ENCODE measurements at places on chromosomes 7 and 10.

GRCh38 chr10:59323036-59323459, 39.3 kb downstream of the FAM13C start:
- no peaks in the 10 kb centered on the region for H3K27me3 ChIP-seq
- no peaks in the 10 kb centered on the region for H3K4me1 ChIP-seq
- H3K27ac ChIP-seq, result no peak overlapping the region
- H3K36me3 ChIP-seq, result no peaks in the 10 kb centered on the region
- no peak for DNase-seq

GRCh38 chr7:28041508-28042314, 138.9 kb downstream of the JAZF1 start:
- H3K27ac ChIP-seq, result no peak overlapping the region
- no peak for DNase-seq

DNA sequence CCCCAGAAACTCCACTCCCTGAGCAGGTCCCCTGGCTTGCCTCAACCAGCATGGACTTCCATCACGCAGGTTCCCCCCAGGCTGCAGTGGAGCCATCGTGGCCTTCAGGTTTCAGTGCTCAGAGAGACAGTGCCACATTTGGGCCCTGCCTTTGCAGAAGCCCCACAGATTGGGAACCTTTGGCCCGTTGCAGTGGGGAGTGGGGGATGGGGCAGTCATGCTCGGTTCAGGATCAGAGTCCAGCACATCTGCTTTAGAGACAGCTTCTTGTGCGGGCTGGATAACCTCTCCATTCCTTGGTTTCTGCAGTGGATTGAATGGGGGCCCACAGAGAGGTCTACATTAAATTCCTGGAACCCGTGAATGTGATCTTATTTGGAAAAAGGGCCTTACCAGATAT, 183.9 kb downstream of the EBF3 start:
- H3K4me1 ChIP-seq, result no peaks in the 10 kb centered on the region
- no peak overlapping the region for H3K27ac ChIP-seq
- no peak overlapping the region for H3K4me3 ChIP-seq
- DNase-seq, result no peak

GRCh38 chr7:152956006-152956405, 196.5 kb downstream of the ACTR3B start:
- peaks cover 6% of the 10 kb centered on the region for H3K27me3 ChIP-seq
- H3K27ac ChIP-seq, result no peak overlapping the region
- H3K4me1 ChIP-seq, result no peaks in the 10 kb centered on the region
- no peak for DNase-seq

GRCh38 chr10:79502561-79503309, 9.6 kb upstream of the EIF5AL1 start:
- no peak for DNase-seq
- no peak overlapping the region for H3K4me3 ChIP-seq
- H3K27me3 ChIP-seq, result peaks cover 58% of the 10 kb centered on the region
- peaks cover 15% of the 10 kb centered on the region for H3K4me1 ChIP-seq
- H3K27ac ChIP-seq, result no peak overlapping the region

GRCh38 chr7:17671956-17672355, 268.3 kb downstream of the SNX13 start:
- DNase-seq, result no peak
- peaks cover 14% of the 10 kb centered on the region for H3K27me3 ChIP-seq
- H3K4me1 ChIP-seq, result no peaks in the 10 kb centered on the region
- H3K4me3 ChIP-seq, result no peak overlapping the region
- no peaks in the 10 kb centered on the region for H3K36me3 ChIP-seq
- H3K27ac ChIP-seq, result no peak overlapping the region

- no peak overlapping the region for H3K27ac ChIP-seq
- DNase-seq, result no peak
- H3K27me3 ChIP-seq, result peaks cover 6% of the 10 kb centered on the region
- H3K4me1 ChIP-seq, result no peaks in the 10 kb centered on the region
- H3K36me3 ChIP-seq, result no peaks in the 10 kb centered on the region
Observed at GRCh38 chr10:59463909-59464308, 101.6 kb upstream of the FAM13C start.

GRCh38 chr7:95342642-95343307, 18.4 kb upstream of the PON1 start:
- H3K27me3 ChIP-seq, result peaks cover 10% of the 10 kb centered on the region
- H3K27ac ChIP-seq, result no peak overlapping the region
- no peak overlapping the region for H3K4me3 ChIP-seq
- no peak for DNase-seq
- no peaks in the 10 kb centered on the region for H3K36me3 ChIP-seq
- no peaks in the 10 kb centered on the region for H3K4me1 ChIP-seq

DNA sequence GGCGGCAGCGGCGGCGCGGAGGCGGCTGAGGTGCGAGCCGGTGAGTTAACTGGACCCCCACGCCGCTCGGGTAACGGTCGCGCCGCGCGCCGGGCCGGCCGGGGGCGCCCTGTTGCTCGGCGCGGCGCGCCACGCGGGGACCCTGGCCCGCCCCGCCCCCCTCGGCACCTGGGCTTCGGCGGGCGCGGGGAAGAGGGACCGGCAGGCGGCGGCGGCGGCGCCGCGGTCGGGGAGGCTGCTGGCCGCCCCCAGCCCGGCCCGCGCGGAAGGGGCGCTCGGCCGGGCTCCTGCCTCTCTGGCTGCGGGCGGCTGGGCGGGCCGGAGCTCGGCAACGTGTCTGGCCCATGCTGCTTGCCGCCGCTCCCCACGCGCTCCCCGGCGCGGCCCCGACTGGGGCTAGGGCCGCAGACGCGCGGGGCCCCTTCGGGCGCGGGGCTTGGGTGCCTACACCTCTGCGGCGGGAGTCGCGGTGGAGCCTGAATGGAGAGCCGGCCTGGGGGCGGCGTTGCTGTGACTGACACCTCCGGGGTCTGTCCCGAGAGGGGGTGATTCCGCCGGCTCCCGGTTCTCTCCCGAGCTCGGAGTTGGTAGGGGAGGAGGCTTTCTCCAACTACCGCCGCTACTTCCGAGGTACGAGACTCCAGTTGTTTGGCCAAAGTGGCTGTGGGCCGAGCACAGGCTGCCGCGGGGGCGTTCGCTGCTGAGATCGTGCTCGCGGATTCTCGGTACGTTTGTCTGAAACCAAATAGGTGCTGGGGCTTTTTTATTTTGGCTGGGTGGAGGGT, 494 bp downstream of the PALS2 start:
- H3K4me3 ChIP-seq, result peak overlapping the region; percentile 96
- H3K27ac ChIP-seq, result peak overlapping the region; percentile 86
- DNase-seq, result peak; percentile 57
- peaks cover 20% of the 10 kb centered on the region for H3K27me3 ChIP-seq
- H3K4me1 ChIP-seq, result peaks cover 31% of the 10 kb centered on the region
- peaks cover 3% of the 10 kb centered on the region for H3K36me3 ChIP-seq

- H3K27ac ChIP-seq, result no peak overlapping the region
- no peak overlapping the region for H3K4me3 ChIP-seq
- no peaks in the 10 kb centered on the region for H3K4me1 ChIP-seq
- peaks cover 19% of the 10 kb centered on the region for H3K27me3 ChIP-seq
Observed at GRCh38 chr10:85531706-85532105, 834.9 kb downstream of the GRID1 start.

DNA sequence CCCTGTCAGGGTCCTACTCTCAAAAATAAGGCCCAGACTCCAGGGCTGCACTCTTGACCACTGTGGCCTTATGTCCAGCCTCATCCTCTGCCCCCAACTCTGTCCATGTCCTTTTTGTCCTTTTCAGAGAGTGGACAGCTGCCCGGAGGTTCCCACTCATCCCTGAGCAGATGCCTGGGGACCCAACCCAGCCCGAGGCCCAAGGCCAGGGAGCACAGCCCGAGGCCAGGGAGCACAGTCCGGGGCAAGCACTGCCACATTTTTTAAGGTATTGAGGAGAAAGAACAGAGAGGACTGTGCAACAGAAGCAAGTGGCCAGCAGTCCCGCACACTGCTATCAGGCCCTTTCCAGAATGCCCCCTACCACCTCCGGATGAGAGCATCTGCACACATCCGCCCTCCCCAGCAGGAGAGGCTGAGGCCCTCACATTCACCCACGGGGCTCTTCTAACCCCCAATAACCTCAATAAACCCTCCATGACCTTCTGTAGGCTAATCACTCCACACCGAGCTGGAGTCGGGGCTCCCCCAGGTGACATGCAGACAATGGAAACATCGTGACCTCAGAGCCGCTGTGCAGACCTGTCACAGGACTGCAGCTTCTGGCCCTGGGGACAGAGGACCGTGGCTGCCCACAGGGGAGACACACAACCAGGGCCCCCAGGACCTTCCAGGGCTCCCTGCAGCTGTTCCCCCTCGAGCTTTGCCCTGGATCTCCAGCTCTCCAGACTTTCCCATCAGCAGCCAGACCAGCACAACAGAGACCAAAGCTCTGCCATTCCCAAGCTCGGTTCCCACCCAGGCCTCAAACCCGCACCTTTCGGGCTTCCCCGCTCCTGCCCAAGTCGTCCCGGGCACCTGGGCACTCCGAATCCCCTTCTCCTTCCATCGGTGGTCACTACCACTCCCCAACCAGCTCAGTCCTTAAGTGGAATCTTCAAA, 51.4 kb downstream of the CAMK2B start:
- H3K27ac ChIP-seq, result no peak overlapping the region
- peaks cover 24% of the 10 kb centered on the region for H3K27me3 ChIP-seq
- DNase-seq, result no peak
- H3K4me3 ChIP-seq, result no peak overlapping the region

GRCh38 chr7:101121991-101122932, 4.6 kb upstream of the SERPINE1 start:
- H3K4me1 ChIP-seq, result peaks cover 25% of the 10 kb centered on the region
- H3K27me3 ChIP-seq, result peaks cover 69% of the 10 kb centered on the region
- H3K27ac ChIP-seq, result no peak overlapping the region
- no peak for DNase-seq

GRCh38 chr7:31692451-31692850, 5.4 kb downstream of the PPP1R17 start:
- H3K4me3 ChIP-seq, result no peak overlapping the region
- DNase-seq, result no peak
- no peaks in the 10 kb centered on the region for H3K4me1 ChIP-seq
- no peaks in the 10 kb centered on the region for H3K27me3 ChIP-seq
- no peaks in the 10 kb centered on the region for H3K36me3 ChIP-seq
- no peak overlapping the region for H3K27ac ChIP-seq

- no peak overlapping the region for H3K27ac ChIP-seq
- DNase-seq, result no peak
- no peaks in the 10 kb centered on the region for H3K36me3 ChIP-seq
- peaks cover 8% of the 10 kb centered on the region for H3K4me1 ChIP-seq
Observed at GRCh38 chr7:148584154-148584827, 6.3 kb upstream of the C7orf33 start.

DNA sequence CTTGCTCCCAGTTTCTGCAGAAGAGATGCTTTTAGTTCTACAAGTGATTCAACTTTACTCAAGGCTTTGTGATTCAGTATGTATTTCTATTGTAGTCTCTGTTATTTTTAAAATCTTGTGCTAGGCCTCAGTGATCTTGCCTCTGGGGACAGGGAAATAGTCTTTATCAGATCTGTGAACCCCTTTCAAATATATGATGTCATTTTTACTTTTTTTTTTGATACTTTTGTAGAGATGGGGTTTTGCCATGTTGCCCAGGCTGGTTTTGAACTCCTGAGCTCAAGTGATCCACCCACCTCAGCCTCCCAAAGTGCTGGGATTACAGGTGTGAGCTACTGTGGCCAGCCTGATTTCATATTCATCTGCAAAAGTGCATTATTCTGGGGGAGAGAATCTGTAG, 3.4 kb downstream of the SNX10 start:
- H3K27ac ChIP-seq, result peak overlapping the region; percentile 94
- H3K36me3 ChIP-seq, result no peaks in the 10 kb centered on the region
- no peak for DNase-seq
- H3K27me3 ChIP-seq, result no peaks in the 10 kb centered on the region

DNA sequence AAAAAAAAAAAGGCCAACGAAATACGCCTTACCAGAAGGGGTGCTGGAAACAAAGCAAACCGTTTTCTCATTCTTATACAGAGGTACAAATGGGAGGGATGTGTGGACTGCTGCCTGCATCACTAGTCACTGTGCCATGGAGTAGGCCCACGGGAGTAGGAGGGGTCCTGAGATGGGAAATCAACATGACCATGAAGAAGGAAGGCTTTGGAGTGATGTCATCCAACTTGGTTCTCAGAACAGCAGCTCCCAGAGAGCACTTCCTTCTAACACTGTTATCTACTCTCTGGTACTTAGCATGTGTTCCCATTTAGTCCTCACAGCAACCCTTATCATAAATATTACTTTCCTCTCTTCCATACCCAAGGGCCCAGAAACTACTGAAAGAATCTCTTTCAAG, 60.0 kb upstream of the LRGUK start:
- no peak overlapping the region for H3K4me3 ChIP-seq
- H3K4me1 ChIP-seq, result no peaks in the 10 kb centered on the region
- no peak for DNase-seq
- H3K27me3 ChIP-seq, result no peaks in the 10 kb centered on the region
- H3K27ac ChIP-seq, result no peak overlapping the region

- H3K4me3 ChIP-seq, result no peak overlapping the region
- peaks cover 27% of the 10 kb centered on the region for H3K4me1 ChIP-seq
- DNase-seq, result no peak
Observed at GRCh38 chr10:21602313-21602712, 68.3 kb downstream of the MLLT10 start.

DNA sequence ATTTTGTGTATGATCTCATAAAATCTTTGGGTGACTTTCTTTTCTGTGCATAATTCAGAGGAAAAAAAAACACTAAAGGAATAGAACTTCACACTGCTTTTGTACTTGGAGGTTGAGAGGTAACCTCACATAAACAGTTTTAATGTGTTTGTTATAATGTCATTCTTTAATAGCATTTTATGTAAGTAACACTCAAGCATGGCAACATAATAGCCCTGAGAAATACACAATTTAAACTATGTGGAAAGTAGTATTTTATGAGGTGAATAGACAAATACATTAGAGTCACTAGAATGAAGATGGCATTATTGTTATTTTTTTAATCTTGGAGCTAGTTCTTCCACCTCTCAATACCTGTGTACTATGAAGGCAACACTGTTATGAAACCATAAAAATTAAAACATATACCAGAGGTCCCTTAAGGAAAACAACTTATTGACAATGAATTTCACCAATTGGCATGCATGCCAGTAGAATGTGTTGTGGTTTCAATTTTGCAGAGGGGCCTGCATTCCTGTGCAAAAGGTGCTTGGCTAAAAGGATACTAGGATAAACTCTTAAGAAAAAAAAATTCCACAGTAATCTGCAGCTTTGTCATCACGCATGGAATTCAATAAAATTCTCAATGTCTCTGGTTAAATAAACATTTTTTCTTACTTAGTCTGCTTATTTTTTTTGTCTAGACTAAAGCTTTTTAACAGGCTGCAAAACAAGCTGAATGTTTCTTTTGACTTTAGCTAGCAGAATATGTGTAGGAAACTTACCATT, 102.5 kb downstream of the CD36 start:
- DNase-seq, result no peak
- no peak overlapping the region for H3K27ac ChIP-seq
- H3K4me3 ChIP-seq, result no peak overlapping the region

All from T-helper 17 cell (primary cell).